ENCODE measurements at places on chromosomes 16 and 17.

DNA sequence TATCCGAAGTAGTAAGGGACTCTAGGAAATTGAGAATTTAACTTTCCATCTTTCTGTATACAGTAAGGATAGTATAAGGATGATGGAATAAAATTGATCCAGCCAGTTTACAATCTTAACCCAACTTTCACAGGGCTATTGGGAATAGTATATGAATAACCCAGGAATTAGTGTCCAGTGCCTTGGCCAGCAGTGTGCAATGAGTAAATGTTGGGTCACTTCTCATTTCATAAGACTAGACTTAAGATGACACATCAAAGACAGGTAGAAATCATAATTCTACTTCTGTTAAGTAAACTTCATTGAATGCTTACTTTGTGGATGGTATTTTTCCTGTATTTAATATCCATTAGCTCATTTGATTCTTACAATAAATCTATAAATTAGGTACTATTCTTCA, 949.6 kb upstream of the GOT2 start:
- DNase-seq = no peak

DNA sequence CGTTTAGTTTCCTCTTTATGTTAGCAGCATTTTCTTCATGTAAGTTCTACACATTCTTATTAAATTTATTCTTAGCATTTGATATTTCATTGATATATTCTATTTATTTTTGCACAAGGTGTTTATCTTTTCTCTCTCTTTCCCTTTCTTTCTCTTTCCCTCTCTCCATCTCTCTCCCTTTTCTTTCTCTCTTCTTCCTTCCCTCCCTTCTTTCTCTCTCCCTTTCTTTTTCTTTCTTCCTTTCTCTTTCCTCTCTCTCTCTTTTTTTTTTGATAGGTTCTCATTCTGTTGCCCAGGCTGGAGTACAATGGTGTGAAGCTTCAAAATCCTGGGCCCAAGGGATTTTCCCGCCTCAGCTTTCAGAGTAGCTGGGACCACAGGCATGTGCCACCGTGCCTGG, 176.4 kb downstream of the AXIN2 start:
- DNase-seq = no peak

- DNase-seq = no peak
Observed at GRCh38 chr17:66945147-66945835, 19.2 kb upstream of the CACNG4 start.

DNA sequence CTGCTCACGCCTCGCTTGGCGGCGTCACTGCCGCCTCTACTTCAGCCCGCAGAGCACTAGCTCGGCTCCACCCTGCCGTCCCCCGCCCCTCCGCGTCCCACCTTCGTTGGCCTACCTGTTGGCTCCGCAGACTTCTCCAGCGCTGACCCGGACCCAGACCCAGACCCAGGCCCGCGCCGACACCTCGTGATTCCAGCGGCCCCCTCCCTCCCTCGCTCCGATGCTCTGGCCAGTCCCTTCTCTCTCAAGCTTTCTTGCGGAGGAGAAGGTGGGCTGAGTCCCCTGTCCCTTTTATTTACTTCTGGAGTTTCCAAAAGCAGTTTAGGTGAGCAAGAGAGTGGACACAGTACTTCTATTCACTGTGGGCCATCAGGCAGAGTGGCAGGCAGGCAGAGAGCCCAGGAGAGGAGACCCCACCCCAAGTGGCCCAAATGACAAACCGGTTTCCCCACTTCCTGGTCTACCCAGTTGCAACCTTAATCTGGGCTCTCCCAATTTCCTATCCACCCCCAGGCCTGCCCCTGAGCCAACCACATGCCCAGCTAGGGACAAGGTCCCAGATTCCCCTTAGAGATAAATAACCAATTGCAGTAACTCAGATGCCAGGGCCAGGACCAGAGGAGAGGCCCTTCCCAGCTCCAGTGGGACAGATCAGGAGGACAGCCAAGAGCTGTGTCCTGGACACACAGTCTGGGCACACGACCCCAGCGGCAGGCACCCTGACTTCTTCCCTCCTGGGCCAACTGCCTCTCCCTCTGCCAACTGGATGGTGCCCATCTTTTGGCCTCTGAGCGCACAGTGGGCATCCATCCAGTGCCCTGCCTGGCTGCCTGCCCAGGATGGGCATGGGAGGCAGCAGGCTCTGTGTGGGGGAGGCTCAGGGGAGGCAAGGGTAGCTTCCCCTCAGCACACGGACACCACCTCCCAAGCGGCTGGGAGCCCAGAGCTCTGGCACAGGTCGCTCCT, 1.2 kb upstream of the SRCIN1 start:
- no peak for DNase-seq

GRCh38 chr16:68183046-68183445, 52.9 kb downstream of the ESRP2 start:
- no peak for DNase-seq

GRCh38 chr16:64440005-64440404, 681.9 kb downstream of the CDH11 start:
- DNase-seq = no peak

GRCh38 chr16:79437764-79438751, 162.5 kb downstream of the MAF start:
- no peak for DNase-seq

DNA sequence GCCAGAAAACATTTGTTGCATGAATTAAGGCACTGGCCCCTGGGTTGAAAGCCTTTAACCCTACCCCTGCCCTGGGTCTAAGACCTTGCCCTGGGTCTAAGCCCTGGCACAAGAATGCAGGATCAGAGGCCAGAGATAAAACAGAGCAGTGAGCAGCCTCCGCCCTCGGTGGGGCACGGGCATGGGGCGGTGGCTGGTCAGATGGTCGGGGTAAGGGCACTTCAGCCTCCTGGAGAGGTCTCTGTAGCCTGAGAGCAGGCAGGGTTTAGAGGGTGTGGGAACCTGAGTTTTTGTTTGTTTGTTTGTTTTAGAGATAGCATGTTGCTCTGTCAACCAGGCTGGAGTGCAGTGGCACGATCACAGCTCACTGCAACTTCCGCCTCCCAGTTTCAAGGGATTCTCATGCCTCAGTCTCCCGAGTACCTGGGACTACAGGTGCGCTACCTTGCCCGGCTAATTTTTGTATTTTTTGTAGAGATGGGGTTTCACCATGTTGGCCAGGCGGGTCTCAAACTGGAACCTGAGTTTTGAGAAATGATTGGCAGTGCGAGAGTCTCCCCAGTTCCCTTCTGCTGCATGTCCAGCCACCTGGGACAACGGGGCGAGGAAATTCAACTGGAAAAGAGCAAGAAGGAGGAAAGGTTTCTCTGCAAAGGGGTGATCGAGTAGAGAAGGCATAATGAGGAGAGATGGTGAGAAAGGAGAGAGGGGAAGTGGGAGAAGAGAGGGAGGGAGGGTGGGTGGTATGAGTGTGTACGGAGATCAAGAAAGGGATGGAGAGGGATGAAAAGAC, 27.7 kb downstream of the TNS4 start:
- no peak for DNase-seq

DNA sequence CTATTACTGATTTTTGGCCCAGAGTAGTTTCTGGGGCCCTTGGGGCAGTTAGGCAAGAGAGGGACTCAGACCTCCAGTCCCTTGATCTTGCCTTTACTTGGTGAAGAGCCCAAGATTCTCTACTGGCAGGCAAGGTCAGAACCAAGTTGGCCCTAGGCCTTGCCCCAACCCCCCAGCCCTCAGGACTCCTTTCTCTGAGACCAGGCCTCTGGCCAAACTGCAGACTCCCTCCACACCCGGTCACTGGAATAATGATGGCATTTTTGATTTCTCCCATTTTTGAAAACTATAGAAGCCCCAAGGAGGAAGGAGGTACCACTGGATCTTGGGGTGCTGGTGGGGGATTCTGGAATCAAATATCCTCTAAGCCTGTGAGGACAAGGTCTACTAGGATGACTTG, 18.0 kb upstream of the HOXB9 start:
- DNase-seq = no peak
